ENCODE measurements at places on chromosomes 16 and 17. TPM values are rescaled to one million over a fixed set of nuclear protein-coding genes. Genes with fewer than 3 reads are reported as not detected.

DNA sequence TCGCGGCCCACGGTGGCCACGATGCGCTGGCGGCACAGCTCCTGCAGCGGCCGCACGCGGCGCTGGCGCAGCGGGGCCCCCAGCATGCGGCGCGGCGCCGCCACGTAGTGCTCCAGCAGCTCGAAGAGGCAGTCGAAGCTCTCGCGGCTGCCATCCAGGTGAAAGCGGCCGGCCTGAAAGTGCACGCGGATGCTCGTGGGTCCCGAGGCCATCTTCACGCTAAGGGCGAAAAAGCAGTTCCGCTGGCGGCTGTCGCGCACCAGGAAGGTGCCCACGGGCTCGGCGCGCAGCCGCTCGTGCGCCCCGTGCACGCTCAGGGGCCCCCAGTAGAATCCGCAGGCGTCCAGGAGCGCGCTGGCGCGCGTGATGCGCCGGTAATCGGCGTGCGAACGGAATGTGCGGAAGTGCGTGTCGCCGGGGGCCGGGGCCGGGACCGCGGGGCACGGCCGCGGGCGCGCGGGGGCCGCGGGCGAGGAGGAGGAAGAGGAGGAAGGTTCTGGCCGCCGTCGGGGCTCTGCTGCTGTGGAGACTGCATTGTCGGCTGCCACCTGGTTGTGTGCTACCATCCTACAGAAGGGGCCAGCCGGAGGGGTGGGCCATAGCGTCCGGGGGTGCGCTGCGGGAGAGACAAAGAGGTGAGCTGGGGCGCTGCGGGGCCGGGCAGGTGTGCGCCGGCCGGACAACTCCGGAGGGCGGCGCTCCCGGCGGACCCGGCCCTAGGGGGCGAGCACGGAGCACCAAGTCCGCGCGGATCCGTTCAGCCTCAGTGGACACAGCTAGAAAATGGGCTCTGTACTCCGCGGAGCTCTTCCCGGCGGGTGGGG, 879 bp downstream of the SOCS1 start:
- peak overlapping the region; percentile 98 for H3K27ac ChIP-seq
- DNase-seq = peak; percentile 77
- H3K36me3 ChIP-seq = peaks cover 42% of the 10 kb centered on the region
- no peaks in the 10 kb centered on the region for H3K27me3 ChIP-seq
- peaks cover 51% of the 10 kb centered on the region for H3K4me1 ChIP-seq

DNA sequence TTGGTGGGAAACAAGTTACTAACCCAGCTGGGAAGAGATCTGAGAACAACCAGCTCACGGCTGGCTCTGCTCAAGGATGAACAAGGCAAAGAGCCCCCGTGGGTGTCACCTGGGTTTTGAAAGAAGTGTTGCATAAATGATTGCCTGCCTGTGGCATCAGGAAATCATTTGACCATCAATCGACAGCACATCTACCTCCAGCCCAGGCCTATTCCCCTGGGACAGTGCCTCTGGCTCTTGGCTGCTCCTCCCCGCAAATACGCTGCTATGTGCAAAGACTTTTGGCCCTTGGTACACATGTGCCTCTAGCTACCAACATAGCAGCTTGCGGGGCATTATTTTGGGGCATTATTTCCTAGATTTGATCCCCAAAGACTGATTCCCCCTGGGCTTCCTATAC, 39.4 kb upstream of the SMPD3 start:
- no peaks in the 10 kb centered on the region for H3K4me1 ChIP-seq
- no peak overlapping the region for H3K4me3 ChIP-seq
- peaks cover 17% of the 10 kb centered on the region for H3K27me3 ChIP-seq
- H3K36me3 ChIP-seq = no peaks in the 10 kb centered on the region
- no peak for DNase-seq

- H3K36me3 ChIP-seq = no peaks in the 10 kb centered on the region
- H3K4me3 ChIP-seq = no peak overlapping the region
- peaks cover 38% of the 10 kb centered on the region for H3K27me3 ChIP-seq
- DNase-seq = no peak
Observed at GRCh38 chr17:42055496-42055895, 5.1 kb upstream of the C17orf113 start.

GRCh38 chr16:28935346-28935745, 3.6 kb downstream of the CD19 start:
- peaks cover 26% of the 10 kb centered on the region for H3K4me1 ChIP-seq
- H3K36me3 ChIP-seq = peaks cover 3% of the 10 kb centered on the region
- DNase-seq = no peak
- H3K27me3 ChIP-seq = no peaks in the 10 kb centered on the region
- H3K4me3 ChIP-seq = peak overlapping the region; percentile 78

DNA sequence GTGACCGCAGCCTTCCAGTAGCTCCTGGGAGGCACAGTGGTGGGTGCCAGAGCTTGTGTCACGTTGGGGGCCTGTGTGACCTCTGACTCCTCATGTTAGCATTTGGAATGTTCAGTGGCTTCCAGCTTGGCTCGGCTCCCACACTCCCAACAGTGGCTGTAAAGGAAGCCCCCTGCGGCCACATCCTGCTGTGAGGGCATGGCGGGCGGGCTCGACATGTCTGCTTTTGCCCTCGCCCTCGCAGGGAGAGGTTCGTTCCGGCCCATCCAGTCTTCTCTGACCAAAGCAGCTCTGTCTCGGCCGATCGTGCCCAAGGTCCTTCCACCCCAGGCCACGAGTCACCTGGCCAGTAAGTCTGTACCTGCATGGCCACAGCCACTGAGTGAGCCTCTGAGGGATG, 12.2 kb upstream of the JPT2 start:
- H3K27ac ChIP-seq = no peak overlapping the region
- H3K4me1 ChIP-seq = no peaks in the 10 kb centered on the region
- H3K36me3 ChIP-seq = peaks cover 7% of the 10 kb centered on the region
- H3K27me3 ChIP-seq = no peaks in the 10 kb centered on the region
- no peak for DNase-seq

UNC13D gene
- total RNA-seq = 222 TPM

EIF3C gene
- total RNA-seq = 311 TPM
